CD4-positive, alpha-beta T cell treated with Interleukin-1 beta for 1 hour (primary cell): ENCODE measurements at places on chromosomes 12 and 14.
A peak's percentile ranks its signal among the peaks of the same experiment; 100 is the strongest.

DNA sequence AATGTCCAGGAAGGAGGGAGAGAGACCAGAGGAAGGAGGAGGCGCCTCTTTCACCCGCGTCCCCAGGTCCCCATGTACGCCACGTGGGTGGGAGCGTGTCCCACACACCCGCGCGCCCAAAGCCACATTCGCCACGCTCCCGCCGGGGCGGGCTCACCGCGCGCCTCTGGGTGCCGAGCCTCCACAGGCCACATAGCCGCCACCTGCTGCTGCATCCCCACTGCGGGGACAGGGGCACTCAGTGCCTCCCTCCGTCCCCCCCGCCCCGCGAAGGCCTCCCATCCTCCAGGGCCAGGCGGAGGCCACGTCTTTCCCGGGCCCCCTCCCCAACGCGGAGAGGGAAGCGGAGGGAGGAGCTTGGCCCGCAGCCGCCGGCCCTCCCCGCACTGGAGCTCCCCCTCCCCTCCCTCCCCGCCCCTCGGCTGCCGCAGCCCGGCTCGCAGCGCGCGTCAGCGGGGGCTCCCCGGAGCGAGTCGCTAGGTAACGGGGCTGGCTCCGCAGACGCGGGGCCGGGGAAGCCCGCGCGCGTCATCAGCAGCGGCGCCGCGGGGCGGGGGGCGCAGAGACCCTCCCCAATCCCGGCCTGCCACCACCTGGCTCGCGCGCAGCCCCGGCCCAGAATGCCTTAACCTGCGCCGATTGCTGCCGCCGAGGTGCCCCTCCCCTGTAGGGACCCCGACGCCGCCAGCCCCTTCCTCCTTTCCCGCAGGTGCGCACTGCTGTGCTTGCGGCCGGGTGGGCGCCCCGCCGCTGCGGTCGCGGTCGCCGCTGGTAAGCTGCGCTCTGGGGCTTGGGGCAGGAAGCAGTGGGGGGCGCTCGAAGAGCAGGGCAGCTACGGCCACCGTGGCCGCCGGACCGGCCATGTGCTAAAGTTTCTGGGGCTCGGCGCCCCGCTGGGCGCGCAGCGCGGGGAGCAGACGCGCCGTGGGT, 536 bp upstream of the TUNAR start:
- DNase-seq = no peak

DNA sequence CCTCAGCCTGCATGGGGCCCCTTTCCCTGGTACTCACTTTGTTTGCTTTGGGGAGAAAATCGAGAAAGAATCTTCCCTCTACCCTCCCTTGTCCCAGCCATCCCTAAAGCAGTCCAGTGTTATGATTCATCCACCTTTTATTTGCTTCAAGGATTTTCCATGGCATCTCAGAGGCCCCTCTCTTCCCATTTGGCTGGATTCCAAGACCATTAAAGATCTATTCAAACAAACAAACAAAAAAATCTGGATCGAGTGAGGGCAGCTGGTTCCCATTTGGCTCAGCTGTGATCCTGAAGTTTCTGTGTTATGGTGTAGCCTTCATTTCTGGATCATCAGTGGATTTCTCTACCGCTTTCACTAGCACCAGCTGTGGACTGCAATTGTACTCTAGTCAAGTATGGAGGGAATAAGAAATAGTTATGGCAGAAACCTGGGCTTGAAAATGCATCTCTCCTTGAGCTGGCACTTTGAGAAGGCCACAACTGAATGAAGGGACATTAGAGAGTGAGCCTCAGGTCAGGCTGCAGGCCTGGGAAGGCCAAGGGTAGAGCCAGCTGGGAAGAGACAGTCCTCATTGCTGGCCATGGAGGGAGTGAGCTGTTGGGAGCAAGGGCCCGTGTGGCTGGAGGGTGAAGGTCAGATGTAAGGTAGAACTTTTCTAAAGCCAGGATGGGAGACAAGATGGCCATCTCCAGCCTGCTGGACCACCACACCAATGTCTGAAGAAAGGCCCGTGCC, 13.7 kb downstream of the KRT71 start:
- DNase-seq = no peak

DNA sequence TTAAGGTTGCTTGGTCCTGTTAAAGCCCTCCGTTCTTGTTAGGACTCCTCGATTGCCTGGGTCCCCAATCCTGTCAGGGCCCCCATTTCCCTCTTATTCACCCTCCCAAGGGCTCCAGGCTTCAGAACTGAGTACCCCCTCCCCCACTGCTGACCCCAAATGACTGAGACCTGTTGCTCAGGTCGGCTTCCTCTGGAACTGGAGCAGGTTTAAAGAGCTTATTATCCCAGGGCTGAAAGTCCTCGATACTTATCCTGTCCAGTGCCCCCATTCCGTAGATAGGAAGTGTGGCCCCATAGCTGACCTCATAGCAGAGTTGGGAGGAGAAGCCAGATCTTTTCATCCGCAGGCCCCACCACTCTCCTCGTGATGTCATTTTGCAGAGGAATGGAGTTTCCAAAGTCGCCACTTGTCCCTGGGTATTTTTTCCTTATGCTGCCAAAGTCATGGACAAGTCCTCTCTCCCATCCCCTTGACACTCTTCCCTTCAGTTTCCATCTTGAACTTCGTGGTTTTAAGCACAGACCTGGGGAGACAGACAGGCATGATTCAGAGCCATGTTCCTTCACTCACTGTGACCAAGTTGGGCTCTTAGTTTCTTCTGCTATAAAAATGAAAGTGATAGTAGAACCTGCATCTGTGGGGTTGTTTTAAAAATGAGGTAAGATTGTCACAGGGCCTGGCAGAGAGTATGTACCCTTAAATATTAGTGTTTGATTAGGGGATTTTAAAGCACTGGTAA, 1.2 kb downstream of the USP30 start:
- DNase-seq = peak; percentile 72

- no peak for DNase-seq
Measured at GRCh38 chr12:95674631-95675030, 115.9 kb downstream of the NTN4 start.

DNA sequence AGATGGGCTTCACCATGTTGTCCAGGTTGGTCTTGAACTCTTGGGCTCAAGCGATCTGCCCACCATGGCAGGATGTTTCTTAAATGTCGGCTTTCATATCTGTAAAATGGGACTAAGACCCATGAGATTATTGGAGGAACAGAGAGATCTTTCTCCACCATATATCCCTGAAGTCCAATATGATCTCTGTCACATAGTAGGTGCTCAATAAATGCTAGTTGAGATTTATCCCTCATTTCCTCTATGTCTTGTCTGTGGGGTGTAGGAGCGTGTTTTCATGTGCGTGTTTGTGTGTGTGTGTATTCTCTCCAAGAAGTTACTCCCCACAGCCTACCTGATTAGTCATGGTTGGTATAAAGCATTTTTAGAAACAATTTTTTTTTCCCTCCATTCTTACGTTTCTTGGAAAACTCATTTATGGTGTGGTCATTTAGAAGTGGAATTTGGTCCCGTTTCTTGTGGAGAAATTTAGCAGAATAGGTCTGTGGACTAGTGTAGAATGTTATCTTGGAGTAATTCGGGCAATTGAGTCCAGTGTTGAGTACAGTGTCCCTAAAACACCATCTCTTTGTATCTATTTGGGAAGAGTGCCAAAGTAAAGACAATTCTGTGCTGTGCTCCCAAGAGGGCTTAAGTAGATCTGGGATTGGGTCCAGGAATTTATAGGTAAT, 4.3 kb downstream of the STRAP start:
- no peak for DNase-seq

GRCh38 chr12:9880532-9881078, 684 bp upstream of the KLRF2 start:
- no peak for DNase-seq

- no peak for DNase-seq
Measured at GRCh38 chr14:95173518-95173917, 16.2 kb upstream of the DICER1 start.

DNA sequence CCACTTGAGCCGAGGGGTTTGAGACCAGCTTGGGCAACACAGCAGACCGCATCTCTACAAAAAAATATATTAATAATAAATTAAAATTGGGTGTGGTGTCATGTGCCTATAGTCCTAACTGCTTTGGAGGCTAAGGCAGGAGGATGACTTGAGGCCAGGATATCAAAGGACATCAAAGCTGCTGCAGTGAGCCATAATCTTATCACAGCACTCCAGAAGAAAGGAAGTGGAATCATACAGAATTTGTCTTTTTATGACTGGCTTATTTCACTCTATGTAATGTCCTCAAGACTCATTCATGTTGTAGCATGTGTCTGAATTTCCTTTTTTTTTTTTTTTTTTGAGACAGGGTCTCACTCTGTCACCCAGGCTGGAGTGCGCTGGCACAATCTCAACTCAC, 43.9 kb upstream of the NUDT4 start:
- no peak for DNase-seq

- DNase-seq = no peak
Measured at GRCh38 chr14:92427096-92427495, 86.5 kb upstream of the RIN3 start.

- DNase-seq = no peak
Measured at GRCh38 chr12:86724716-86725115, 468.5 kb upstream of the MGAT4C start.

GRCh38 chr12:78087363-78087675, 256.6 kb downstream of the NAV3 start:
- no peak for DNase-seq
